ENCODE measurements at places on chromosomes 3 and 15. TPM values are rescaled to one million over a fixed set of nuclear protein-coding genes. Genes with fewer than 3 reads are reported as not detected.

The RBP2 gene
- not detected for total RNA-seq

The MESP2 gene
- not detected for total RNA-seq

The LOXL1 gene
- 1.5 TPM for total RNA-seq

The FAM107A gene
- not detected for total RNA-seq

The PSMD2 gene
- total RNA-seq, result 342 TPM

The EFL1 gene
- 22.1 TPM for total RNA-seq

The THAP10 gene
- total RNA-seq, result 0.18 TPM

The CDHR4 gene
- total RNA-seq, result not detected

The PDZRN3 gene
- total RNA-seq, result not detected

The CTXN2 gene
- total RNA-seq, result not detected

The CKMT1B gene
- total RNA-seq, result not detected

The ZNF35 gene
- 9.0 TPM for total RNA-seq

The CTXND1 gene
- not detected for total RNA-seq

The ZIC1 gene
- total RNA-seq, result not detected

The GOLGA6A gene
- not detected for total RNA-seq

The SLC2A2 gene
- total RNA-seq, result not detected

The MORF4L1 gene
- 243 TPM for total RNA-seq

The CAPN3 gene
- total RNA-seq, result 4.3 TPM

Measured in CD8-positive, alpha-beta memory T cell (primary cell).